ENCODE measurements at places on chromosomes 16 and 17.

- no peak for DNase-seq
Measured at GRCh38 chr16:57810197-57811031, 8.1 kb upstream of the KIFC3 start.

- no peak for DNase-seq
Measured at GRCh38 chr17:9941305-9941704, 36.2 kb upstream of the RCVRN start.

DNA sequence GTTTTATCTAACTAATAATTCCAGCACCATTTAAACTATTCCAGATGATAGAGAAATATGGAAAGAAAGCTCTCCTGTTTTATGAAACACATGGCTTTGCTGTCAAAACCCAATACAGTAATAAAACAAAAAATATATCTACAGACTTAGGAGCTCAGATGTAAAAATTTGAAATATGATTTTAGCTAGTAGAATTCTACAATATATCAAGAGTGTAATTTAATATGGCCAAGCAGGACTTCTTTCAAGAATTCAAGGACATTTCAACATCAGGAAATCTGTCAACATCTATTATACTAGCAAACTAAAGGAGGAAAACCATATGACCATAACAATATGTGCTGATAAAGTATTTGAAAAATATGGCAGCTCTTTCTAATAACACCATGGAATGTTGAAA is 57.5 kb downstream of the CCDC182 start:
- DNase-seq = no peak

DNA sequence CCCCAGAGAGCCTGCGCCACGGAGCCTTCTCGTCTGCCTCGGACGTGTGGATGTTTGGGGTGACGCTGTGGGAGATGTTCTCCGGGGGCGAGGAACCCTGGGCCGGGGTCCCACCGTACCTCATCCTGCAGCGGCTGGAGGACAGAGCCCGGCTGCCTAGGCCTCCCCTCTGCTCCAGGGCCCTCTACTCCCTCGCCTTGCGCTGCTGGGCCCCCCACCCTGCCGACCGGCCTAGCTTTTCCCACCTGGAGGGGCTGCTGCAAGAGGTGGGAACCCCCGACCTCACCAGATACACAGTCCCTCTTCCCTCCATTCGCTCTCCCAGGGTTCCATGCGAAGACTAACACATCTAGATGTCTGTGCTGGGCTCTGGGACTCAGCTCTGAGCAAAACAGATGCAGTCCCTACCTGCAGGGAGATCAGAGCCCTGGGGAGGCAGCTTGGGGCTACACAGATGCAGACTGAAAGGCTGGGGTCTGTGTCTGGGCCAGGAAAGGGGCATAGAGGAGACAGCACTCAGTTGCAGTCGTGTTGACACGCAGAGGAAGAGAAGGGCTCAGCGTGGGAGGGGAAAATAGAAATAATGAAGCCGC is 3.7 kb downstream of the TNK1 start:
- DNase-seq = no peak

DNA sequence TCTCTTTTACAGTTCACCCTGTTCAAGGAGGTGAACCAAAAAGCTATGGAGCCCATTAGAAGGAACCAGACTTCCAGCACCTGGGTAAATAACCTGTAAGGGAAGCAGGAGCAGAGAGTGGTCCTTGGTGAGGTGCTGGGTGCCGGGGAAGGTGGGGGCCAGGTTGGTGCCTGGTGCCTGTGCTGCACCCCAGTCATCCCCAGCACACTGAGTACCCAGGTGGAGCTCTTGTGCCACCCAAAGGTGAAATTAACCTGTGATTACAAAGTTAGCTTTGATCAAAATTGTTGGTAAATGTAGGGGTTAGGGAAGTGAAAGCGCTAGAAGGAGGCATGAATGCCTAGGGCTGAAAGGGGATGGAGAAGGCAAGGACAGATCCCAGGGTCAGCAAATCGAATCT is 58.6 kb downstream of the CDRT4 start:
- DNase-seq = no peak

DNA sequence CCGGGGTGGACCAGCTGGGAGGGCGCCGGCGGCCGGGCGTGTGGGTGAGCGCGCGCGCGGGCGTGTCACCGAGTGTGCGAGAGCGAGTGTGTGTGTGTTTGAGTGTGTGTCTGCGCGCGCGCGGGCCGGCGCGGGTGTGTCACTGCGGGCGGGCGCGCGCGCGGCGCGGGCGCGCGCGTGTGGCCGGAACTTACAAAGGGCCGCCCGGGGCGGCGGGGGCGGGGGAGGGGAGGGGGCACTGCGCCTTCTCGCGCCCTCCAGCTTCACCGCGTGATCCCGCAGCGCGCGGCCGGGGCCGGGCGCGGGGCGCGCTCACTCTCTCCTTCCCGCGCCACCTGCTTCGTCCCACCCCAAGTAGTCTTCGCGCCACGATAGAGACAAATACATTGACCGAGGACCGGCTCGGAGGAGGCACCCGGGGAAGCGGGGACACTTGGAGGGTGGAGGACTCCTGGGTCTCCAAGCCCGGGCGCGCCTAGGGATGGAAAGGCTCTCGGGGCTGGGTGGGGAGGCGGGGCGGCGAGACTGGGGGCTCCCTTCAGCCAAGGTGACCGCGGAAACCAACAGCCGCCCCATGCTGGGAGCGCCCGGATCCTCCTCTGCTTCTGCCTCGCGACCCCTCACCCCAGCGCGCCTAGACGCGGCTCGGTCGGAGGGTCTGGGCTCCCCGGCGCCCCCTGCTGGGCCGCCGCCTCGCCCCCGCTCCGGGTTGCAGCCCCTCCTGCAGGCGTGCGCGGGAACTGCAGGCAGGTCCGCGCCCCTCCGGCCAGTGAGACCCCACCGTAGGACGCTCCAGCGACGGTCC is at the start of gene SRCIN1:
Gene SRCIN1, minus strand, starts transcription at position 112 of the 805 bp plus-strand sequence. CDS start 247 bp downstream, outside the sequence.
- DNase-seq = no peak

- no peak for DNase-seq
Measured at GRCh38 chr17:70901870-70902269, 732.5 kb downstream of the KCNJ2 start.

DNA sequence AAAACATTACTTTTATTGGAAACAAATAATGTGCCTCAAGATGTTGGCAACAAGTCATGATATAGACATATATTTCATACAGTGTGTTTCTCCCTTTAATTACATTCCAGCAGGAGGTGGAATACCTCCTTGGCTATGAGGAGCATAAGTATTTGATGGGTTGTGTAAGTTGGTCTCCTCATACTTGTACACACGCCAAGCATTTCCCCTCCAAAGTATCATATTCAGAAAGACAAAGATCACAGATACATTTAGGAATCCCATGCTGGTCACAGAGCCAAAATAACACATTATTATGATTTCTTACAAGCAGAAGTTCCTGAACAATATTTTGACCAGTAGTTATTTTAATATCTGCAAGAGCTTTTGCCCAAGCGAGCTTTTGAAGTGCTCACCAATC is 57.8 kb downstream of the WSB1 start:
- DNase-seq = no peak

DNA sequence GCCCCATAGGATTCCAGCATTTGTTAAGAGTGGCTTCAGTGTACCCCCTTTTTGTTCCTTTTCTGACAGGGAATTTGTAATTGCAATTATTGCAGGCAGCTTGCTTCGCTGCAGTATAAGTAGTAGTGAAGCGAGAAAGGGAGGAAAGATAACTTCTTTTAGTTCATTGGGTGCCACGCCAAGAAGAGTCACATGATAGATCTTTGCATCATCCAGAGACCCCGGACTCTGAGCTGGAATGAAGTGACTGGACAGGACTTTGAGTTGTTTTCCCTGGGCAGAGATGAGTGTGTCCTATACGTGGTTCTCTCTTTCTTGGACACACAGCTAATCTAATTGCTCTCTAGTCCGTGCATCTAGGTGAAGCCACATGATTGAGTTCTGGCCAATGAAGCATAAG is 44.8 kb upstream of the PMFBP1 start:
- DNase-seq = no peak

- no peak for DNase-seq
Measured at GRCh38 chr17:38970804-38971203, 3.6 kb upstream of the FBXO47 start.

DNA sequence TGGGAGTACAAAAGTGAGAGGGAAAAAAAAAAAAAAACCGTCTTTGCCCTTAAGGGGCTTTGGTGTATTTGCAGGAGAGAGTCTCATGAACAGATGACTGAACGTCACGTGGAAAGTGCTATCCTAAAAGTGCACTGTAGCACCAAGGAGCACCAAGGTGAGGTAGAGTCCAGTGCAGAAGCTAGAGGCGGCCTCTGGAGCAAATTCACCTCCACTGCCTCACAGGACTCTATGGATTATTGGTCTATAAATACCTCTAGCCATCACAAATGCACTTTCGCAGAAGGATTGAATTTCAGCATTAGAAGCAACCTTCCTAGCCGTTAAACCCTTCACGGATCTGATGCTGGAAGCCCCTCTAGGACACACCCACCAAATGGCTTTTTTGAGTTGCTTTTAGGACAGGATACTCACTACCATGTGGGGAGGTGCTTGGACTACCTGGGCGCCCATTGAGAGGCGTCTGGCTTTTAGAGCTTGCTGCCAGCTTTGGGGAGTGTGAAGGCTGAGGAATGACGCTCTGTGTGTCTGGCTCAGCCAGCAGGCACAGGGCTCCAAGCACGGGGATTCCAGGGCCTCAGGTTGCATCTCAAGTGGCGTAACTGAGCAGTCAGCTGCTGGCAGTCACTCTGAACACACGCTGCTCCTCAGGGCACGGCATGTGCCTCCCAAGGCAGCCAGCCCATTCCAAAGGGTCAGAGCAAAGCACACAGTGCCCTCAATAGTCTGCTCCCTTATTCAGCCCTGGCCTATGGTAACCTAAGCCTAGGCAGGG is 52.7 kb downstream of the CDRT4 start:
- no peak for DNase-seq

DNA sequence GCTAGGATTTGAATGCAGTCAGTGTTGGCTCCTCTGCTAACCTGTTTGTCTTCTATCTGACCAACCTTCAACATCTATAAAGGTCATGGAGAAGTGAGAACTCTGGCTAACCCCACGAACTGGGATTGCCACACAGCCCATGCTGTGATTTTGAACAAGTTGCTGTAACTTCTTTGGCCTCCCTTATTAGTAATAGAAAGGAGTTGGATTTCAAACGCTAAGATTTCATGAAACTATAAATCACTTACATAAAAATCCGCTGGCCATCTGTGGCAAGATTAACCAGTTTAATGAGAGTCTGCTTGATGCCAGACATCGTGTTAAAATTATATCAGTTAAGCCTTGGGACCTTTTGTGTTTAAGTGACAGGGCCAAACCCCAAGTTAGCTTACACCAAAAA is 53.4 kb downstream of the HSD17B2 start:
- DNase-seq = no peak

DNA sequence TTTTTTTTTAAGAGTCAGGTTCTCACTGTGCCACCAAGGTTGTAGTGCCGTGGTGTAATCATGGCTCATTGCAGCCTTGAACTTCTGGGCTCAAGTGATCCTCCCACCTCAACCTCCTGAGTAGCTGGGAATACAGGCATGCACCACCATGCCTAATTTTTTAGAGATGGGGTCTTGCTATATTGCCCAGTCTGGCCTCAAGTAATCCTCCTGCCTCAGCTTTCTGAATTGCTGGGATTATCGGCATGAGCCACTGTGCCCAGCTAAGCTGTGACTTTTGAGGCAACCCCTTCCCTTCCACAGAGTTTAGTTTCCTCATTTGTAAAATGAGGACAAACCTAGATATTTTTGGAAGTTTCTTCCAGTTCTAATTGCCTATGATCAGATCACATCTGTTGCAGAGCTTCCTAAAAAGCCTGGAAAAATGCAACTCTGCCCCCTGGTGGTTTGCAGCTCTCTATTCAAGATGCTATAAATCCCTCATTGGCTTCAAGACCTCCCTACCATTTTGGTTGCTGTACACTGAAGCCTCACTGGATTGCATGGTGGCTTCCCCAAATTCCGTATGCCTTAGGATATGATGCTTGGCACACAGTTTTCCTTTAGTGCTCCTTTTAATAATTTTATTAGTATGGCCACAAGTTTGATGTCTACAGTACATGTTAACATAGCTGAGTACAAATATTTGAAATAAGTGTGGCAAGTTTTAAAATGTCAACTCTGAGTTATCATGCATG is 19.3 kb downstream of the GDE1 start:
- DNase-seq = no peak

DNA sequence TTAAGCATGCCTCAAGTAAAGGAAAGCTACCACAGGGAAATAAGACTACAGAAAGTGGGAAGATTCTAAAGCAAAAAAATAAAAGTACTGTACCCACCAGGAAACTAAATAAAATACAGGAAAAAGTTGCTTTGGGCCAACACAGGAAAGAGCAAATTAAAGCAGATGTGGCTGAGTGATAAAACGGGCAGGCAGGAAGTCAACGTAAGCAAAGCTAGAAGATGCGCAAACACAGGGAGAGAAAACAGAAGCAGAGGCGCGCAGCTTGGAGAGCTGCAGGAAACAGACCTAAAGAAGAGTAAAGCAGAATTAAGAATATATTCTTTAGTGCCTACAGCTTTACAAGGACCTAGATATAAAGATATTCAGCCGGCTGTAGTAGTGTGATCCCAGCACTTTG is 21.7 kb downstream of the USP36 start:
- DNase-seq = no peak

DNA sequence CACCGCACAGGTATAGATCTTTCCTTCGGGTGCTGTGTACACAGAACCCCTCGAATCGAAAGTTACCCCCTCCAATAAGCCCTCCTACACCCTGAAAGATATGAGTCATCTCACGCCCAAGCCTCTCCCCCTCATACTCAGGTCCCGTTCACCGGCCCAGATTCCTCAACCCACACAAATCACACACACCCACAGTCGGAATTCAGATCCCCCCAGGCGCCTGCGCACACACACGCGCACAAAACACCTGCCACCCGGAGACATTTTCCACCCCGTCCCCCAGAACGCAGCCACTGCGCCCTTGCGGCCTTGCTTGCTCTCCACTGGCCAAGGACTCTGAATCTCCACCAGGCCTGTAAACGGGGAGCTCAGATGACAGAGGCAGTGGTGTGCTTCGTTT is 4.9 kb downstream of the JPH3 start:
- DNase-seq = no peak

DNA sequence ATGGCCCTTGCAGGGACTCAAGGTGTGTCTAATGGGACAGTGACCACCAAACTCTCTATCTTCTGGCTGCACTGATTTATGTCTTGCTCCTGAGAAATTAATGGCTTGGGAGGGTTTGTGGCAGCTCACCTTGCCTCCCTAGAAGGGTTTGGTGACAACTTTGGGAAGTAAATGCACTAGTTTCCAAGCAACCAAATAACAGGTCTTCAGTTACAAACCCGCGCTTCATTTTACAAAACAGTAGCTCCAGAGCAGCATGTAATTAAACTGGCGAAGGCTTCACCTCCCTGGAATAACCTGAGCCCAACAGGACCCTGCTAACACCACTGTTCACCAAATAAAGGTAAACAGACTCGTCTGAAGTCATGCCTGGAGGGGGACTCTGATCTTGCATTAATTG is 318.3 kb downstream of the SLC39A11 start:
- no peak for DNase-seq
